ENCODE measurements at places on chromosomes 11 and 22.

GRCh38 chr11:24567380-24567779, 70.5 kb downstream of the LUZP2 start:
- DNase-seq, result no peak

DNA sequence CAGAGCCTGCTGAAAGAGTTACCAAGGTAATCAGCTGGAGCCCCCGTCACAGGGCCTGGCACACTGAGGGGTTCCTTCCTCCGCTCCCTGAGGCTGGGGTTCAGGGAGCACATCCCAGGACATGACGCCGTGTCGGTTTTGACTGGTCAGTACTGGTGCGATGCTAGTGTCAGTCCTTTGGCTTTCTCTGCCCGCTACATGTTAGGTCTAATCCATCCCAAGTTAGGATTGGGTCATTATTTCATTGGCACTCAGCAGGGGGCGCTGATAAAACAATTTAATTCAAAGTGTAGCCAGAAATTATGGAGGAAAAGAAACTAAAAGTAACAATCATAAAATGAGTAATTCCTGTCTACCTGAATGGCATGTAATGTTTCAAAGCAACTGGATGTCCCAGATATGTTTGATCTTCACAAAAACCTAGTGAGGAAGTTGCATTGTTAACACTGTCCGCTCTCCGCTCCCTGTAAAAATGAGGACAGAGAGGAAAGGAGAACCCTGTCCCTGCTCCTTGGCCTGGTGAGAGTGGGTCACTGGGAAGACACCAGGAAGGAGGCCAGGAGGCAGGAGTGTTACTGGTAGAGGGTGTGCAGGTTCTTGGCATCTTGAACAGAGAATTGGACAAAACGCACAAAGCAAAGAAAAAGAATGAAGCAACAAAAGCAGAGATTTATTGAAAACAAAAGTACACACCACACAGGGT, 27.1 kb downstream of the TSKU start:
- no peak for DNase-seq

- no peak for DNase-seq
Observed at GRCh38 chr11:66014804-66015453, 3.1 kb downstream of the CST6 start.

DNA sequence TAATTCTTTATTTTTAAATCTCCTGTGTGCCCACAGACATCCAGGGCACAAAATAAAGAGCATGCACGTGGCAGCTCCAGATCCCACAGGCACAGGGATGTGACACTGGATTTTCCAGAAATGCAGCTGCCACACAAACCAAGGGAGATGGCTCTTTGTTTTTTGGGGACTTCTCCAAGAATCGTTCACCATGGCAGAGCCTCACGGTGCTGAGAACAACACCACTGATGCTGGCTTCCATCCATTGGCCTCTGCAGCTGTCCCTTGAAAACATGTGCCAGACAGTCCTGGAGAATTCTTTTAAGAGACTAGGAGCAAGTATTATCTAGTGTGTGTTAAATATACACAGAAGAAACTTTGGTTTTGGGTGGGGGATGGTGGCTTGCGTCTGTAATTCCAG, 108.4 kb upstream of the SLC22A12 start:
- no peak for DNase-seq

DNA sequence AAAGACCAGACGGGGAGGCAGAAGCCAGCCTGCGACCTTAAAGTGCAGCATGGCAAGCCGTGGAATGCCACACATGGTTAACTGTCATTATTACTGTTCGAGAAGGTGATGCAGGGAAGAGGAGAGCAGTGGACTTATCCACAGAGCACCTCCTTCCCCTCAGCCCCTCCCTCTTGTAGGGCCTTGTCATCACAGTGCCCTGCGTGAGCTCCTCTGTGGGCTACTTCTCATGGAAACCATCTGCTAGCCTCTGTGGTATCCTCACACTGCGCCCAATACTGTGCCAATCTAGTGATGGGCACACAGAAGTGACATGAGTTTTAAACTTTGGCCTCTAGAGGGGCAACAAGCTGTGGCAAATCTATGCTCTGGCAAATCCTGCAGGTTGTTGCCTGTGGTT, 18.2 kb upstream of the CCDC134 start:
- DNase-seq, result peak; percentile 11

DNA sequence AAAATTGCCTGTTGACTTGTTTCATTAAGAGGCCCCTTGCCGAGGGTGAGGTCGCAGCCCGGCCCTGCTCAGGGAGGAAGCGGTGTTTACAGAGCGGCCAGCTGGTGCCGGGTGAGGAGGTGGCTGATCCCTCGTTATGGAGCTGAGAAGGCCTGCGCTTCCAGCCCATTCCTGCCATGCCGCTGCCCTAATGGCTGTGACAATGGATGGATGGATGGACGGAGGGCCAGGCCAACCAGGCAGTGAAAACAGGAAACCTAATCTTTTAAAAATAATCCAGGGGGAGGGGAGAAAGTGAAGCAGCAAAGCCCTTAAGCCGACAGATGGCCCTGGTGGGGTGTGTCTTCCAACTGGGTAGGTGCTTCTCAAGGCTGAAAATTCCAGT, 38.5 kb downstream of the BCR start:
- no peak for DNase-seq

GRCh38 chr11:1570001-1570453, 2.0 kb downstream of the DUSP8 start:
- DNase-seq, result no peak

GRCh38 chr11:103433386-103434072, 324.3 kb downstream of the DYNC2H1 start:
- no peak for DNase-seq

- DNase-seq, result no peak
Observed at GRCh38 chr11:43285826-43286225, 26.0 kb upstream of the API5 start.

GRCh38 chr11:80414181-80415165, 973.6 kb upstream of the TENM4 start:
- DNase-seq, result no peak

DNA sequence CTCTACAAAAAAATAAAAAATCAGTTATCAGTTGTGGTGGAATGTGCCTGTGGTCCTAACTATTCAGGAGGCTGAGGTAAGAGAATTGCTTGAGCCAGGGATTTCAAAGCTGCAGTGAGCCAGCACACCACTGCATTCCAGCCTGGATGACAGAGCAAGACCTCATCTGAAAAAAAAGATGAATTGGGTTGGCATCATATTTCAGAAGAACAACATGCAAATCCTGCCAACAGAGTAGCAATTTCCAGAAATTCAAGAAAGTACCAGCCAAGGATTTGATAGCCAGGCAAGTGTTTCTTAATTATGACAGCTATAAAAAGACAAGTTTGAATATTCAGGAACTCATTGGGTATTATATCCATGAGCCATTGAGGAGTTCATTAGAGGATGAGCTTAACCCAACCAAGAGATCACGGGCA, 75.2 kb downstream of the USP47 start:
- no peak for DNase-seq

DNA sequence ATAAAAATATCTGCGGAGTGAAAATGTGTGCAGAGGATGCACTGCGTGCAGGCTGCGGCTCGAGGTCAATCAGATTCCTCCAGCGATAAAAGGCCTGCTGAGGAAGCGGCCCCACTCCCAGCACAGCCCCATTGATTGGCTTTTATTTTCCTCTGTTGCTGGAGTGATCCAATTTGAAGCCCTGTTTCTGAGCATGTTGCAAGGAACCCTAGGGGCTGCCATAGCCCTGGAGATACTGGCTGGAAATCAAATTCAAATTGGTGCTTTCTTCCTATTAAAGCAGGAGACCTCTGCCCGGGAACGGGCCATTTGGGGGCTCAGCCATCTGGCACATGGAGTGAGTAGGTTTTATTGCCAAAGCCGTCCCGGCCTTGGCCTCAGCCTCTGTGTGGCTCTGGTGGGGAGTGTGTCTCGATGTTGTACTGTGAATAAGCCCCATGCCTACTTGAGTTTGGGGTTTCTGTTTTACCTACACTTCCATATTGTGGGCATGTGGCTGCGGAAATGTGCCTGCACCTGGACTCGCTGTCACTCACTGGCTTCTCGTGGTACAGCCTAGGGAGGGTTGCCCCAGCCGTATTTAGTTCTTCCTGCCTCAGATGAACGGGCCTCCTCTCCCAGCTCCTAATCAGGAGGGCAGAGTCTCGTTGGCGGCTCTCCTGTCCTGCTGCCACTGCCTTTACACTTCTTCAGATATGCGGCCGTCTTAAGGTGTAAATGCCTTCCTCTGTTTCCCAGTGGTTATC, 25.6 kb downstream of the PARVB start:
- no peak for DNase-seq

GRCh38 chr11:121240650-121241303, 51.8 kb upstream of the SC5D start:
- no peak for DNase-seq

DNA sequence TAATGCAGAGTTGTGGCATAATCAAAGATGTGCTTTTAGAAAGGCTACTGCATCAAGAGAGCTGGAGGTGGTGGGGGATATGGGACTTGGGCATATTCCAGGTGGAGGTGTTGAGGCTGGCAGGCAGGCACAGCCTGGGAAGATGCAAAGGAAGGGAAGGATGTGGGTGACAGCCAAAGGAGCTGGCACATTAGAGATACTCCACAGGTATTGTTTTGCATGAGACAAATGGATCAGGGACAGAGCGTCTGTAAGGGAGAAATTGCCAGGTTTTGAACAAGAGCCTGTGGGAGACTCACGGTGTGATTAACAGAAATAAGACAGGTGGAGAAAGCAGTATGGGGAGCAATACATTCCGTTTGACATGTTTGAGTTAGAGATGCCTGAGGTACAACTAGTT, 263.7 kb downstream of the NELL1 start:
- DNase-seq, result no peak

DNA sequence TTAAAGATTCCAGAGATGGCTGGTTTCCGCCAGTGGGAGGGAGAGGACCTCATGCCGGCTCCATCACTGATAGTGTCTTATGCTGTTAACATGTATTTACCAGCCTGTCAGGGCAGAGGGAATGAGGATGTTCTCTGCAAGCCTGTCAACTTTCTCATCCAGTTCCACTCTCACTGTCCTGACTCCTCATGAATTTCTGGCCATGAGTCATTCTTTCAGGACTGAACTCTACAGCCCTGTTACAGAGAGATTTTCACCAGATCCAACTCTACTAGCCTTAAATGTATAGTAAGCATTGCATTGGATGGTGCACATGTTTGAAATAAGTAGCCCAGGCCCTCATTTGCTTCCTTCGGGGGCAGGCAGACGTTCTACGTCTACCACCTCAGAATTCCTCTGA, 387.7 kb downstream of the TMEM135 start:
- no peak for DNase-seq

GRCh38 chr11:17564687-17565042, 17.6 kb downstream of the OTOG start:
- DNase-seq, result no peak

DNA sequence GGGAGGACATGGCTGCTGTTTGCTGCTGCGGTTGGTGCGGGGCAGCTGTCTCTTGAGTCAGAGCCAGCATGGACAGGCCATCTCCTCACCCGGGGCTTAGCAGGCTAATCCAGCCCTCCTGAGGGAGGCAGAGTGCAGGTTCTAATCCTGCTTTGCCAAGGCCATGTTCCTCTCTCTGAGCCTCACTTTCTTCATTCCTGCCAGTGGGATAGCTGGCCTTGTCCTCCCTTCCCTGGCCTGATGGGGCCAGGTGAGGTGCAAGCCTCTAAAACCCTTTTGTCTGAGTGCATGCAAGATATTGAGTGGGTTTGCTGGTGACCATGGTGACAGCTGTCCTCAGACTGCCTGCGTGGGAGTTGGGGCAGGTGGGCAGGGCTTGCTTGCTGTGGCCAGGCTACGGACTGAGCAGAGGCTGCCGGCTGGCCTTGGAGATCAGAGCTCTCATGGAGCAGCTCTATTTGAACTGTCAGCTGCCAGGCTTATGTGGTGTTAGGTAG, 3.6 kb downstream of the USP35 start:
- peak; percentile 27 for DNase-seq

GRCh38 chr22:49236541-49237075, 591.1 kb downstream of the BRD1 start:
- no peak for DNase-seq

DNA sequence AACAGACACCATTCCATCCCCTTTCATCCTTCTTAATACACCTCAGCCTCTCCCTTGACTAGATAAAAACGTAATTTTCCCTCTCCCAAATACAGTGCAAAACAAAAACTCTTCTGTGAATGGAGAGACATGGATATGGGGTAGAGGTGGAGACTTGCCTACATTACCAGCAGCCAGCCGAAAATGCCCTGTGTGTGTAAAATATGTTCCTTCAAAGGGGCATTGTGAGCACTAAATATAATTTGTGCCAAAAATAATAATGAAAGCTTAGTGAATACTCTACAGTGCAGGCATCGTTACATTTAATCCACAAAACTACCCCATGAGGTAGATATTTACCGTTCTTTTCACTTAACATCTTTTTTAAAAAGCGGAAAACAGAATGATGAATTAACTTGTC, 1.0 kb upstream of the TRIM44 start:
- DNase-seq, result no peak

DNA sequence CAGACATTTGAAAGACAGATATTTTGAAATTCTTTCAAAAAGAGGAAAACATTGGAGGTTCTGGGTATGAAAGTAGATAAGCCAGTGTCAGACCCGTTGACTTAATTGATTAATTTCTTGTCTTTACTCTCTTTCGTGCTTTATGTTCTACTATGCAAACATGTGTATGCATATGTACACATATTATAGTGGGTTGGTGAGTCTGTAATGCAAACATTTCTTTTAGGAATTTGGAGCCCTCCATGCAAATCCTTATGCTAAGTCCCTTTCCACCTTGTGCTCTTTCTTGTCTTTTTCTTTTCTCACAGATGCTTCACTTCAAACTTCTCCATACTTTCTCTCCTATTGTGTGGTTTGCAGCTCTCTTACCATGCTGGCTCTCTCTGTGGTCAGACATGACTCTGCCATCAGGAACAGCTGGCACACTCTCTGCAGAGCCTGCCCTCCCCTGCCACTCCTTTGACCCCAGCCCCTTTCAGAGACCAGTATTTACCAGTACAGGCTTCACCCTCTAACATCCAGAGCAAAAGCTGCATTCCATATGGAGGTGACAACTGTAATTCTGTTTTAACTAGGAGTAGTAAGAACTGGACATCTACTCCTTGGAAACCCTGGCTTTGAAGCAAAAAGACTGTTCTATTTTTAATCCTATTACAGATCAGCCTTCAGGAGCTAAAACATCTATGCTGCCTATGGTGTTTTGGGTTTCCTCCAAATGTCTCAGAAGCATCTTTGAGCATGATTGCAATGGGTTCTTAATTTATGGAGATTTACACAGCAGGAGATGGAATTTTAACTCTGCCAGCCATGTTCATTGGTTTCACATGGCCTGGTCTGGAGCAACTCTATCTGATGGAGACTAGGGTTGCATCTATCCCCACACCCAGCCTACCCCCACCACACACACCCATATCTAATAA, 386.9 kb upstream of the FAT3 start:
- DNase-seq, result no peak

- peak; percentile 34 for DNase-seq
Observed at GRCh38 chr11:6438979-6439571, 1.7 kb downstream of the HPX start.

- DNase-seq, result peak; percentile 63
Observed at GRCh38 chr11:121452609-121453150, at the start of gene SORL1-AS1. Gene SORL1-AS1 (minus strand): TSS chr11:121452967.

Measured in CD8-positive, alpha-beta memory T cell (primary cell).